ENCODE measurements at places on chromosomes 5 and 9.

GRCh38 chr5:125377141-125377540 lies 630.7 kb upstream of the ZNF608 start:
- no peak for DNase-seq

DNA sequence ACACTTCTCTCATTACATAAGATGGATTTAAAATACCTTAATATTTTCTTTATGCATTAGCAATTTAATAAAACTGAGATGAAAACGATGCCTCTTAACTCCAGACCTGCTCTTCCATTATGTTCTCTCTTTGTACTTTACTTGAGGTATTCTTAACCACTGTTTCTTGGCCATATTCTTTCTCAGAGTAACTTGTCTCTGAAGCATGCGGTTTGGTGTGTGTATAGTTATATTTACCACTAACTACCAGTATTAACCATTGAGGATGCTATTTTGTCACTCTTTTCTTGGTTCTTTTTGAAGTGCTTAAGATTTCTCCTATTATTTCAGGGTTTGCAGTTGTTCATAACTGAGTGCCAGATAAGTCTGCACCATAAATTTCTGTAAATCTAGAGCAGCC lies 17.9 kb downstream of the TMEM167A start:
- no peak for DNase-seq

DNA sequence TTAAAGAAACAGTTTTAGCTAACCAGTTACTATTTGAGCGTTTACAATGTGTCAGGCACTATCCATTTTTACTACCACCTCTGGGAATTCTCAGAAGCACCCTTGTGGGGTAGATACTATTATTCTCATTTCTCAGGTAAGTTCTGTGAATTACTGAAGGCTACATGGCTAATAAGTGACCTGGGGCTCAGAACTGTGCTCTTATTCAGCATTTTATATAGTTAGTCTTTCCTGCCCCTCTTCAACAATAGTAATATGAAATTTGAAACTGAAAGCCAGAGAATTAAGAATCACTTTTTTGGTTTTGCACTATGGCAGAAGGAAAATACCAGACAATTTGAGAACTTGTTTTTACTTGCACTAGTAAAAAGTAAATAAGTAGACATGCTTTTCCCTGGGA lies 11.8 kb downstream of the ELL2 start:
- DNase-seq, result no peak

- no peak for DNase-seq
Measured at GRCh38 chr5:175889910-175890684, 18.7 kb downstream of the CPLX2 start.

DNA sequence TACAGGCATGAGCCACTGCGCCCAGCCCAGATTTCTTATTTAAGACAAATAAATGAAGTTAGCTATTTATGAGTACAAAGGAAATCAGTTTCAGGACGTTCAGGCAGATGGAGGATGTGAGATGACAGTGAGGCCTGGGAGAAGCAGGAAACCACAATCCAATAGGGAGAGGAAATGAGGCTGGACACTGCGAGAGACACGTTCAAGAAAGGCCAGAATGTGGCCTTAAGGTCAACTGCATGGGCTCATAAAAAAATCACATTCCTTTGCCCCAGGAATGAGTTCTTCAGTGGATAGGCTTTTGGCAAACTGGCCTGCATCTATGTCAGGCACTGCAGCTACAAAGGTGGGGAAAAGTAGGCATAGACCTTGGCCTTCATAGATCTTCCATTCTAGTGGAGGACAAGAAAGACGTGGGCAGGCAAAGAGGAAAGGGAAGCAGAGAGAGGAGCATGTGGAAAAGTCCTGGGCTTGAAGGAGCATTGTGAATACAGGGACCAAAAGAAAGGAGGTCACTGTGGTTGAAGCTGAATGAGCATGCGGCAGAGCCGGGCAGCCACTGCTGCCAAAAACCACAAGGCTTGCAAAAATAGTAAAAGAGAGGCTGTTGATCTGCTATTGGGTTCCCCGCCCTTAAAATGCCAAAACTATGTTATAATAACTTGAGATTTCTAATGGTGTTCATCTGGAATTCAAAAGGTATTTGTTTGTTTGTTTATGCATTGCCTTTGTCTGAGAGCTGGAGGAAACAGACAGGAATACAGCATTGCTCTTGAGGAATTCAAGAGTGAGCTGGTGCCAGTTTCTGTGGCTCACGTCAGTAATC lies 133.0 kb downstream of the GNA14 start:
- no peak for DNase-seq

- peak; percentile 1 for DNase-seq
Measured at GRCh38 chr9:104177003-104177611, 83.0 kb downstream of the SMC2 start.
